ENCODE measurements at places on chromosomes 1 and 21.

DNA sequence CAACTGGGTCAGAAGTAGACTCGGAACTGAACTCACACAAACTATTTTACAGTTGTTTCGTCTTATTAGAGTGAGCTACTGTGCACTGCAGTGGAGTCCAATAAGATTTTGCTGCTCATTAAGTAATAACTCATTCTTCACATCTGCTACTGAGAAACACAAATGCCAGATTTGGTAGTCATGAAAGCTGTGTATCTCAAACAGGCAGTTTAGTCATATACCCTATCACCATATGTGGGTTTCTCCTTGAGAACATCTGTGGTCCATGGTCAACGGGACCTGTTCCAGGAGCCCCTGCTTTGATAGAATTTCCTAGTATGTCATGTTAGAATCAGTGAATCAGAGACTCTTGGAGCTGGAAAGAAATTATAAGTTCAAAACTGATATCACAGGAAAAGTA is 60.4 kb downstream of the ALG14 start:
- no peak for DNase-seq

- DNase-seq: no peak
Measured at GRCh38 chr21:31416465-31416864, 72.4 kb upstream of the TIAM1 start.

DNA sequence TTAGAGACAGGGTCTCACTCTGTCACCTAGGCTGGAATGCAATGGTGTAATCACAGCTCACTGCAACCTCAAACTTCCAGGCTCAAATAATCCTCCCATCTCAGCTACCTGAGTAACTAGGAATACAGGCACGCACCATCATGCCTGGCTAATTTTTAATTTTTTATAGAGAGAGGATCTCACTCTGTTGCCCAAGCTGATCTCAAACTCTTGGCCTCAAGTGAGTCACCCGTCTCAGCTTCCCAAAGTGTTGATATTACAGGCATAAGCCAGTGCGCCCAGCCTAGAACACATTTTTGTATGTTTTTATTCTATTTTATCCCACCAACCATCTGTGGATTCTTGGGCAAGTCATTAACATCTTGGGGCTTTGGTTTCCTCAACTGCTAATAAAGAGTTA is 100.5 kb downstream of the AK5 start:
- no peak for DNase-seq

DNA sequence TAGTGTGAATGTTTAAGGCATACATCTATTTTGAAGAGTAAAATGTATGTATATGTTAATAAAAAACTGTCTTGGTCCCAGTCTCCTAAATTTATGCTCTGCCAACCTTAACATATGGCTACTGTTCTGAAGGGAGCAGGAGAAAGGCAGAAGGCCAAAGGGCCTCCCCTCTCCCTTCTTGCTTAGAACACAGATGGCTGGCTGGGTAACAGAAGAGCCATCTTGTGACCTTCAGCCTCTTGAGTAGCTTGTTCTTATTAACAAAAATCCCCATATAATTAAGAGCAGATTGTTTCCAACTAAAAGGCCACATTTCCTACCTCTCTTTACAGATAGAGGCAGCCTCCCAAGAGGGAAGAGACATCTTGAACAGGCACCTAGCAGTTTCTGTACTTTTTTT is 36.1 kb downstream of the EPB41 start:
- DNase-seq: no peak

DNA sequence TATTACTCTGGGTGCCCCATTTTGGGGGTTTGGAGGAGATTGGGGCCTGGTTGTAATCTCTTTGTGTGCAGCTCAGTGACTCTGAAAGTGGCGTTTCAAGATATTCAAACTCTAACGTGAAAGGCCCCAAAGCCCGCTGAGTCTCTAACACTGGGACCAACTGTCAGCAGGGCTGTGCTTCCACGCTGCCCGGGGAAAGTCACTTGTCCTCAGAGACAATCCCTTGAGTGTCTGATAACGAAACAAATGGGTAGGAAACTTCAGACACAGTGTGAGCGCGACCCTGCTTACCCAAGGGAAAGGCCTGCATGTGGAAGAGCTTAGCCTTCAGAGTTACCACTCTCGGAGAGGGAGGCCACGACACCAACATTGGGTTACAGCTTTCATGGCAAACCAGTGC is 837 bp downstream of the UBASH3A start:
- DNase-seq: no peak

DNA sequence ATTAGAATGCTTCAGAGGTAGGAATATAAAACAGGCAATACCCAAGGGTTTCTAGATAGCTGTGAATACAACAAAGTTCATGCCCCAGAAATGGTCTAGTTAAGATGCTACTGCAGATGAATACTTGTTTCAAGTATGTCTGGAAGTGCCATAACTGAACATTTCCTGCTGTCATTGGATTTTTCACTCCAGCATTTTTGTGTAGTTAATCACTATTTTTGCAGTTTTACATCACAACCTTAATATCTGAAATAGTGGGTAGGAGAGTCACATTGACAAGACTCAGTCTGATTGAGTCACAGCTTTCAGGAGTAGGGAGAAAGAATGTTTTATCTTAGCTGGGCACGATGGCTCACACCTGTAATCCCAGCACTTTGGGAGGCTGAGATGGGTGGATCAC is 126.4 kb upstream of the C1orf21 start:
- no peak for DNase-seq

DNA sequence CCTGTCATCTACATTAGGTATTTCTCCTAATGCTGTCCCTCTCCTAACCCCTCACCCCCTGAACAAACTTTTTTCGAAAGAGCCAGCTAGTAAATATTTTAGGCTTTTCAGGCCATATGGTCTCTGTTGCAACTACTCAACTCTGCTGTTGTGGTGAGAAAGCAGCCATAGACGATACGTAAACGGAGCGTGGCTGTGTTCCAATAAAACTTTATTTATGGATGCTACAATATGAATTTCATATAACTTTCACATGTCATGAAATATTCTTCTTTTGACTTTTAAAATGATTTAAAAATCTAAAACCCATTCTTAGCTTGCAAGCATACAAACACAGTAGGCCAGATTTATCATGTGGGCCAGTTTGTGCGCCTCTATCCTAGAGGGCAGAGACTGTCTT is 11.2 kb upstream of the RPS6KA1 start:
- DNase-seq: no peak

- peak; percentile 69 for DNase-seq
Measured at GRCh38 chr1:244049162-244050013, 1.7 kb upstream of the ZBTB18 start.

DNA sequence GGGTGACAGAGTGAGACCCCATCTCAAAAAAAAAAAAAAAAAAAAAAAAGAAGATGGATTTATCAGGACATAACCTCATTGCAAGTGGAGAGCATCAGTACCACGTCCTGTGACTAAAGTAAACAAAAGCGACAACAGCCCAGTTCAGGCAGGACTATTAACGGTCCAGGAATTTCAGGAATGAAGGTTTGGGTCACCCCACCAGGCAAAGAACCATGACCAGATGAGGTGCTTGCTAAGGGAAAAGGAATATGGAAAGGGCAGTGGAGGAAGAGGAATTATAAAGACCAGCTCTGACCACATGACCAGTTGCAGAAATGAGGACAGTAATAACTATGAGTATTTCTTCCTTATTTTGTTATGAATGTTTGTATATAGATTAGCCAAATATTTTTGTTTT is 35.4 kb upstream of the EIF4G3 start:
- DNase-seq: no peak

GRCh38 chr1:23424293-23425192 is at the start of gene TCEA3:
TCEA3 (minus strand) TSS chr1:23424748; CDS start chr1:23424633, 115 bp downstream.
- DNase-seq: peak; percentile 66

- DNase-seq: no peak
Measured at GRCh38 chr1:92691925-92692324, 93.0 kb downstream of the EVI5 start.

DNA sequence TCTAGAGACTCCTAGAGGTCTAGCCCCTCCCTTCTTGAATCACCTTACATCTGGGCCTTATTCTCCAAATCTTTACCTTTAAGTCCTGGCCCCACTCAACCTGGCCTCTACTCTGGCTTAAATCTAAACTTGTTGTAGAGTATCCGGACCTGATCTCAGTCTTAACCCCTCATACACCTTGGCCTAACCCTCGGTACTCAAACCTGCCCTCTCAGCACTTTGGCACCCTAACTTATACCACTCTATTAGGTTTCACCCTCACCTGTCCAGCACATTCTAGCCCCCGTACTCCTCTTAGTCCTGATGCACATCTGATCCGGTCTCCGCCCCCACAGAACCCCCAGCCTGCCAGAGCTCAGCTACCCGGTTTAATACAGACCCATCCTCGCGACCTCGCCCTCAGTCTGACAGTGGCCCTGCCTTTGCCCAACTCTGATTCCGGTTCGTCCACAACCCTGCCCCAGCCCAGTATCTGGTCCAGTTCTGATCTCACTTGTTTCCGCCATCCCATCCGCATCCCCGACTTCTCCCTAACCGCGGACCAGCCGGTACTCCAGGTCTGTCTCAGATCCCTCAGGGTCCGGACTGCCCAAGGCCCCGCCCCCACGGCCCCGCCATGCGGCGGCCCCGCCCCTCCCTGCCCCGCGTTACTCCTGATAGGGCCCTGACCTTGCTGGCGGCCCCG is 1.5 kb downstream of the TRIM62 start:
- no peak for DNase-seq

DNA sequence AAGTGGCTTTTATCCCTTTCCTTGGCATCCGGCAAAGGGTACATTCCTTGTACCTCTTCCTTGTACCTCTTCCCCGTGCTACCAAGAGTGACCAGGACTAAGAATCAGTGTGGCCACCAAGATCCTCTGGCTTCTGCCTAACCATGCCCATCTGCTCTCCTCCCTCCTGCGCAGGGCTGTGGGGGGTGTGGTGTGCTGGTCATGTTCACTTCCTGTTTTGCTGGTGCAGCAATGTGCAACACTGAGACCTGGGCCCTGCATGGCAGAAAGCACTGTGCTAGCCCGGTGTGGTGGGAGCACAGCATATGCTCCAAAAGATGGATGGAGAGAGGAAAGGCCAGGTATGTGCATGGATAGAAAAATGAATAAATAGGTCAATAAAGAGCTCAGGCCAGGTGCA is 33.3 kb upstream of the TENT5C start:
- no peak for DNase-seq

- DNase-seq: no peak
Measured at GRCh38 chr21:24423546-24423945, 1183.7 kb downstream of the MRPL39 start.

GRCh38 chr21:43308101-43308814 is 118.7 kb downstream of the SIK1 start:
- no peak for DNase-seq

GRCh38 chr1:163674236-163674635 is 352.5 kb downstream of the NUF2 start:
- DNase-seq: no peak

- DNase-seq: no peak
Measured at GRCh38 chr1:161890574-161890973, 124.5 kb downstream of the ATF6 start.
